ENCODE measurements at places on chromosomes 3 and 15.

DNA sequence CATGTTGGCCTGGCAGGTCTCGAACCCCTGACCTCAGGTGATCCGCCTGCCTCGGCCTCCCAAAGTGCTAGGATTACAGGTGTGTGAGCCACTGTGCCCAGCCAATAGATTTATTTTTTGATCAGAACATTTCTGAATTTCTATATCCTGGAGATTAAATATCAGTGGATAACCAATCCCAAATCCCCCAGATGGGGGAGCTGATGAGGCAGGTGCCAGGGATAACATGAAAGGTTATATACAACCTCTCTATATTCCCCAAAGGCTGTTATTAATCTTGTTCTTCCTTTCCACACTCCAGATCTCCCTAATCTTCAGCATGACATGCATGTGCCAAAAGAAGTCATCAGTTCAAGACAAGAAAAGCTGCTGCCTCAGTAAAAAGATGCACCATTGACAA, 112.3 kb downstream of the WDR76 start:
- DNase-seq = no peak

DNA sequence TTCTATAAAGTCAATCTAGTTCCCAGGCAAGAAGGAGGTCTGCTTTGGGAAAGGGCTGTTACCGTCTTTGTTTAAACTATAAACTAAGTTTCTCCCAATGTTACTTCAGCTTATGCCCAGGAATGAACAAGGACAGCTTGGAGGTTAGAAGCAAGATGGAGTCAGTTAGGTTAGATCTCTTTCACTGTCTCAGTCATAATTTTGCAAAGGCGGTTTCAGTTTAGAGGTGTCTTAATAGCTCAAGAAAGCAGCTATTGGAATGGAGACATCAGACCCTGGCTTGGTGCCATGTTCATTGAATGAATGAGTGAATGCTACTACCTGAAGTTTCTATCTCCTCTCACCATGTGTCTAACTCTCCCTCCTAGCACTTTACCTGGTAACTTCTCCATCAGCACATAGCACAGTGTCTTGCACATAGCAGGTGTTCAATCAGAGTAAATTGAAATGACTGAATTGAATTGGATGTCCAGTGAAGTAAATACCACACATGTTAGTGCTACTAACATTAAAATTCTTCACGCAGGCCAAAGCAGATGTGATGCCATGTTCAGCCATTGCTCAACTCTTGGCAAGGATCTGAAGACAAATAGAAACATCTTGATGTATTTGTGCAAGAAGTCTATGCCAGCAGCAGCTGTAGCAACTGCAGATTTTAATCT, 28.2 kb downstream of the CLEC3B start:
- DNase-seq = no peak

DNA sequence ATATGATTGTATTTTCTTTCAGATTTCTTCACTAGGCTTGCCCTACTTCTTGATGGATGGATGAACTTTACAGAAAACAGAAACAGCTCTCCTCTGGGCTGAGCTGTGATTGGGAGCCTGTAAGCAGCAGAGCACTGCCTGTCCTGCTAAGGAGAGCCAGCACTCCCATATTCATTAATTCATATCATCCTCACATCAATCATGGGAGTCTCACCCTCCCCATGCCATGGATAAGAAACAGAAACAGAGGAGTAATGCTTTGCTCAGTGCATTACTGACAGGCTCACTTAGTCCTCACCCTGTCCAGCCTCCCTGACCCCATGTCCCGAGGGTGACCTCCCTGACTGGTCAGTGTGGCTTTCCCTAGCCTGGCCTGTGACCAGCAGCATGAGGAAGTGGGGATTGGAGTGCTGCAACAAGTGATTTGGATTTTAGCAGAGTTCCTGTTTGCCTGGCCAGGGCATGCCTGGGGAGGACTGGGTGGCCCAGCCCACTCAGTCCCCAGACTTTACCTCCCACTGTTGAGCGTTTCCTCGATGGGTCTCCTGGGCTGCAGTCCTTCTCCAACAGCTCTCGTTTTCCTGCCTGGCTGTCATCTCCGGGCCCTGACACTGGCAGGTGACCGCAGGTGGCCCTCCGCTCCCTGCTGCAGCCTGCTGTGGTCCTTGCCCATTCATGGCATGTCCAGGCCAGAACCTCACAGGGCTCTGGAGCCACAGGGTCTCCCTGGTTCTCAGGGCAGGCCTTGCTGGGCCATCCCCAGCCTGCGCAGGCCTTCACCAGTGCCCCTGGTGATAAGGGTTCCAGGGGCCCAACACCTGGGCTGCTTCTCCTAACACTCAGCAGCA, 1.3 kb upstream of the TMIE start:
- no peak for DNase-seq

GRCh38 chr3:142118911-142119310, 30.4 kb downstream of the TFDP2 start:
- no peak for DNase-seq

DNA sequence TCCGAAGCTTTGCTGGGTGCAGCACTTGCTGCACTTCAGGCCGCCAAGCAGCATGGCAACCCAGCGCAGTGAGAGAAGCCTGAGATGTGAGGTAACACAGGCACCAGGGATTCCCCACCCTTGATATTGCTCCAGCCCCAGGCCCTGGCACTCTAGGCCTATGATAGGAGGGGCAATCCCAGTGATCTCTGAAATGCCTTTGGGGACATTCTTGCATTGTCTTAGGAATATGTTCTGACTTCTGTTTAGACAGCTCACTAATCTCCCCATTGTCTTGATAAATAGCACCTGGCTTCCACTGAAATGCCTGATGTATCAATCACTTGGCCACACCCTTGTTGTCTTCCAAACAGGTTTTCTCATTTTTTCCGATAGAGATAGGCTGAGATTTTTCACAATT, 102.8 kb downstream of the SOX14 start:
- no peak for DNase-seq

GRCh38 chr3:10445561-10446175, 59.7 kb downstream of the ATP2B2 start:
- no peak for DNase-seq
